ENCODE measurements at places on chromosomes 2 and 18.

DNA sequence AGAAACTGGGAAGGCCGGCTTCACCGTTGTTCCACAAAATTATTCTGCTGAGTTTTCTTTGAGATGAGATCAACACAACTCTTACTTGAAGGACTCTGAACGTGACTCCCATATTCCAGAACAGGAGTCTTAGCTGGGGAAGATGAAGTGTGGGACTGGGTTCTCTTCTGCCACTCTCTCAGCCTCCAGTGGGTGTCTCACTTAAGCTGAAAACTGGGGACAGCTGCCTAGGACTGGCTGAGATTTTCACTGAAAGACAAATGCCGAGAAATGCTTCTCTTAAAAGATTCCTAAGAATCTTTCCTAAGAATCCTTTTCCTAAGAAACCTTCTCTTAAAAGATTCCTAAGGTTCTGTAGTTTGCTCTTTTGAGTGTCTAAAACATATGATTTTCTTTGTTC is 156.6 kb upstream of the LHCGR start:
- DNase-seq, result no peak

GRCh38 chr2:45605116-45605515 is 6.0 kb downstream of the SRBD1 start:
- no peak for DNase-seq

DNA sequence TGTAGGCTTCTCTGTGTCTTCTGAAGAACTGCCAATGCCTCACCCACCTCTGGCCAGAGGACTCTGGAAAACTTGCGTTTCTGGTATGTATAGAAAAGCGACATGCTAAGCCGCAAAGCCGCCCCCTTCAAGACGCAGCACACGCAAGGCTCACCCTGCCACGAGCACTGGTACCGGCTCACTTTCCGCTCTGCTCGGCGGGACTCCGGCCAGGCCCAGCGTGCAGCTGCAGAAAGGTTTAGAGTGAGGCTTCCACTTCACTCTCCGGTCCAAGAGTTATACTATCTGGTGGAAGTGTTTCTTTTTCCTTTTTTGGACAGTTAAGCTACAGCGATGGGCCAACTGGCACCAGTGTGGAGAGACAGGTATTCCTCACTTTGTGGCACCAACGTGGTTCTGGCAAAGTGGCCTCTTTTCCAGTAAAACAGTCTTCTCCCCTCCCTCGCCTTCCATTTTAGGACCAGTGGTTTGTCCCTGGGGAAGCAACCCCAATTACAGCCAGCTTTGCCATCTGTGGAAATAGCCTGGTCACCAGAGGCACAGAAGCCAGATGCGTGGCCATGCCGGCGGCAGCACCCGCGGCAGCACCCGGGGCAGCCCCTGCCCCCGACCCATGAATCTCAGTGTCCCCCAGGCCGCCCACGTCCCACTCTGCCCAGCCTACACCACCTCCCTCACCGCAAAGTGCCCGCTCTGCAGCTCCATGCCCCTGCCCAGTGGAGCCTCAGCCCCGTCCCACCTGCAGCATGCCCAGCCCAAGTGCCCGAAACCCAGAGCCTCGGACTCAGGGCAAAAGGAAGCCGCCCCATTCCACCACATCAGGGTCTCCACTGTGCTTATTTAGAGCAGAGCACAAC is 91.6 kb upstream of the CTDP1 start:
- DNase-seq, result no peak

GRCh38 chr18:79962835-79963657 is 1.4 kb upstream of the HSBP1L1 start:
- DNase-seq, result no peak

DNA sequence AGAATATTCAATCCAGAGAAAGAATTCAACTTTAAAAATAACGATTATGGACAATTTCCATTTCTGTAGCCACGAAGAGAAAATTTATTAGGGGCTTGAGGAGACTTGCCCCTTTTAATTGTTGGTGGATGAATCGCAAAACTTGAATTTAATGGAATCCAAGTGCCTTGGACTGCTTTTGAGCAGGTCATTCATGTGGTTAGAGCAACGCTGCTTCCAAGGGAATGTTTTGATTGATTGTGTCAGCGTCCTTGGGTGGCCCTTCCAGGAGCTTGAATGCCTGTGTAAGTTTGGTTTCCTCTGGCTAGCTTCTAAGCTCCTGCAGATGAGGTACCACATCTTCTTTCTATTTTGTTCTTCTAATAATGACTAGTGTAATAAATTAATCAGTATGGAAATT is 213.4 kb downstream of the LTBP1 start:
- no peak for DNase-seq

GRCh38 chr2:53740170-53740569 is 27.4 kb upstream of the CHAC2 start:
- DNase-seq, result no peak

DNA sequence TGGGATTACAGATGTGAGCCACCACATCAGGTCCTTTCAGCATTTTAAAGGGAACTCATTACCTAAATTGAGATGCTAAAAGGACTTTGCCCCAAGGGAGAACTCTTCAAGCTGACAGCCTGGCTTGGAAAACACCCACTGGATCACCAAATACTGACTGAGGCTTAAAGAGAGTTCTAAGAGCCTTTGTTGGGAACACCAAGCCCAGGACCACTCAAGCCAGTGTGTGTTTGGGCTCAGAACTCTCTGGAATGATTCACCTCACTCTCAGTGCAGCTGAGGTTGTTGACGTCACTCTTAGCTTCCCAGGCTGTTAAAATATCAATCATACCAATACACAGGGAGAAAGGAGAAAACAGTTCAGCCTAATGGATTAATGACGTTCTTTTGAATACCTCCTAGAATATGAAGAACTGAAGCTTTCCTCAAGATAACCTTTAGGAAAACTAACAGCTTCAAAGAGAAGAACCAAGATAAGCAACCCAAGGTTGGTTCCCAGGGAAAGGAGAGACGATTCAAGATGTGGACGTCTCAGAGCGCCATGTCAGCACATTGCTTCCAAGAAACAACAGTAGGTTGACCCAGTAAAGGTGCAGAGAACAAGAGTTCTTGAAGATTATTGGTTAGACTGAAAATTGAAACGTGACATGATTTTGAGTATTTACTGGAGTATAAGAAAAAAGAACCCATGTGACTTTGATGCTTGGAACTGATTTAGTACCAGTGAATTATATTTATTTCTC is 48.0 kb upstream of the MGAT4A start:
- no peak for DNase-seq

- no peak for DNase-seq
Measured at GRCh38 chr2:19021721-19022120, 336.7 kb downstream of the OSR1 start.

GRCh38 chr18:50700245-50701165 is 119.3 kb downstream of the MRO start:
- DNase-seq, result no peak

DNA sequence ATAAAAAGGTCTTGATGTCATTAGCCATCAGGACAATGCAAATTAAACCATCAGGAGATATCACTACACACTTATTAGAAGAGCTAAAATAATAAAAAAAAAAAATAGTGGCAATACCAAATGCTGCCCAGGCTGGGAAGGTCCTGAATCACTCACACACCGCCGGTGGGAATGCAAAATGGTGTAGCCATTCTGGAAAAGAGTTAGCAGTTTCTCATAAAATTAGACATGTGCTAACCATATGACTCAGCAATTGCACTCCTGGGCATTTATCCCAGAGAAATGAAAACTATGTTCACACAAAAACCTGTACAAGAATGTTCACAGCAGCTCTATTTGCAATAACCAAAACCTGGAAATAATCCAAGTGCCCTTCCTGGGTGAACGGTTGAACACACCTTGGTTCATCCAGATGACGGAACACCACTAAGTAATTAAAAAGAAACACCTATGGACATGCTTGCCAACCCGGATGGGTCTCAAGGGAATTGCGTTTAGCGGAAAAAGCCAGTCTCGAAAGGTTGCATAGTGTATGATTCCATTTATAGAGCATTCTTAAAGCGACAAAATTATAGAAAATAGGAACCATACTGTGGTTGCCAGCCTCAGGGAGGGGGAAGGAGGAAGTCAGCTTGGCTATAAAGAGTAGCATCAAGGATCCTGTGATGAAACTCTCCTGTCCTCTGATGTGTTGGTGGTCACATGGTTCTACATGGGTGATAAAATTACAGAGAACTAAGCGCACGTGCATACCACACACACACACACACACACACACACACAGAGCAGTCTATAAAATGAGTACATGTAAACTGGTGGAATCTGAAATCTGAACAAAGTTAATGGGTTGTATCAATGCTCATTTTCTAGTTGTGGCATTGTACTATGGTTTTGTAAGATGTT is 4.6 kb downstream of the MBP start:
- no peak for DNase-seq

DNA sequence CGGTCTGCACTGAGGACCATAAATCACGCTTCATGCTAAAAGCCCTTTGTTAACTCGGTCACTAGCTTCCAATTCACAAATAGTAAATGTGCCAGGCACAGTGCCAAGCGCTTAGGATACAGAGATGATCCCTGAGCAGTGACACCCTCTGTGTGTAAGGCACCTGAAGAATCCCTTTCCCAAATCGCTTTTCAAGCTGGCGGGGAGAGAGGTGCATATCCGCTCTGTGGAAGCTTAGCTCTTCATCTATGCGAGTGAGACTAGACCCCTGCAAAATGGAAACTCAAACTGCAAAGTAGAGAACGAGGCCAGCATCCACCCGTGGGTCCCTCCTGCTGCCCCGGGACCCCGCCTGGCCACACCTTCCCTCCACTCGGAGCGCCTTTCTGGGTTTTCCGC is 2.4 kb downstream of the PIEZO2 start:
- no peak for DNase-seq

- no peak for DNase-seq
Measured at GRCh38 chr18:67300498-67300897, 216.0 kb downstream of the DSEL start.

DNA sequence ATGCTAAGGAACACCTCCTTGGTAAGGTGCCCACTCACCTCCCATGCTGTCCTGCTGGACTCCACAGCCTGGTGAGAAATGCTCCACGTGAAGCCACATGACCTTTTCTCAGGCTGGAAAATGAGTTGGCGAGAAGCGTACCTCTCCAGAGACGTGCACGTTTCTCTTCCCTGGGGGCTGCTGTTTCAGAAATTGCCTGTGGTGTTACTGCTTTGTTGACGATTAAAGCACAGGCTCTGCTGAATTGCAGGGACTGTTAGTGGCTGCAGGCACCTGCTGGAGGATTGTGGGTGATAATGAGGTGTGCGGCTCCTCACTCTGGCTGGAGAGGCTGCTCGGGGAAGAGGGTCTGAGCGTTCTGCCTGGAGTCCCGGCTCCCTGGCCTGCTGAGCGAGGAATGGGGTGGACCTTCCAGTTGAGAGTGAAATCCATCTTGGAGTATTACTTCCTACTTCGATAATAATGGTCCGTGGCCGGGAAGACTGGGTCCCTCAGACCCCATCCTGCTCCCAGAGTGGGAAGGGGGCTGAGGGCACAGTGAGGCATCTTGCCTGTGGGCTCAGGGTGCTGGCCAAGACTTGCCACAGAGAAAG is 199.3 kb upstream of the HDAC4 start:
- no peak for DNase-seq

GRCh38 chr2:43376523-43377198 is 150.3 kb upstream of the ZFP36L2 start:
- no peak for DNase-seq
